ENCODE measurements at places on chromosomes 6 and 20. TPM values are rescaled to one million over a fixed set of nuclear protein-coding genes. Genes with fewer than 3 reads are reported as not detected.

Gene MARCKS
- 263 TPM for total RNA-seq

Gene LTB
- not detected for total RNA-seq

Gene ADGRG6
- 33.2 TPM for total RNA-seq

Gene TXLNB
- total RNA-seq: 0.32 TPM

Gene SNAI1
- 1.3 TPM for total RNA-seq

Gene CCN6
- total RNA-seq: not detected

Gene EEF1A2
- 0.43 TPM for total RNA-seq

Gene CBLN4
- total RNA-seq: not detected

Gene BPIFB1
- total RNA-seq: not detected

Gene MAS1L
- total RNA-seq: not detected

Gene FRK
- 0.43 TPM for total RNA-seq

Gene PDE10A
- 5.6 TPM for total RNA-seq

Gene GTF2H4
- 14.7 TPM for total RNA-seq

Gene SCUBE3
- 10.0 TPM for total RNA-seq

Gene RGS17
- 1.3 TPM for total RNA-seq

Gene RNF144B
- total RNA-seq: 0.97 TPM

Gene ZBTB22
- 16.0 TPM for total RNA-seq

Gene POM121L2
- total RNA-seq: not detected

Gene SLC26A8
- total RNA-seq: not detected

Gene SEMG1
- total RNA-seq: not detected

Gene HTR1E
- not detected for total RNA-seq

Gene CENPW
- 12.5 TPM for total RNA-seq

Gene DDR1
- total RNA-seq: 32.4 TPM

Gene MDC1
- total RNA-seq: 4.7 TPM

Gene IRF4
- not detected for total RNA-seq

Gene SLC32A1
- not detected for total RNA-seq

Gene STX11
- total RNA-seq: 0.97 TPM

Gene GTSF1L
- not detected for total RNA-seq

Gene ULBP3
- total RNA-seq: 17.3 TPM

Gene ROS1
- total RNA-seq: 0.32 TPM

Gene SLC22A16
- total RNA-seq: not detected

Gene FAM50B
- total RNA-seq: 6.0 TPM

Gene DLK2
- total RNA-seq: 0.64 TPM

Gene SSTR4
- not detected for total RNA-seq

Gene LY6G5B
- 3.2 TPM for total RNA-seq

Gene MTHFD1L
- 43.2 TPM for total RNA-seq

Gene RAET1G
- total RNA-seq: 1.3 TPM

Gene JPH2
- 50.5 TPM for total RNA-seq

Gene OVOL2
- total RNA-seq: not detected

Gene PRPF6
- total RNA-seq: 53.8 TPM

Gene WFDC5
- not detected for total RNA-seq

Gene TAGAP
- not detected for total RNA-seq

Gene MAS1
- total RNA-seq: not detected

Gene TGM3
- not detected for total RNA-seq

Gene GHRH
- total RNA-seq: not detected

Gene TMEM74B
- not detected for total RNA-seq

Gene METTL24
- total RNA-seq: not detected
